ENCODE measurements at places on chromosomes 7 and 10.

- DNase-seq, result peak; percentile 57
Observed at GRCh38 chr10:58473976-58474375, 38.7 kb upstream of the BICC1 start.

- no peak for DNase-seq
Observed at GRCh38 chr10:70493660-70494234, 15.2 kb downstream of the PALD1 start.

DNA sequence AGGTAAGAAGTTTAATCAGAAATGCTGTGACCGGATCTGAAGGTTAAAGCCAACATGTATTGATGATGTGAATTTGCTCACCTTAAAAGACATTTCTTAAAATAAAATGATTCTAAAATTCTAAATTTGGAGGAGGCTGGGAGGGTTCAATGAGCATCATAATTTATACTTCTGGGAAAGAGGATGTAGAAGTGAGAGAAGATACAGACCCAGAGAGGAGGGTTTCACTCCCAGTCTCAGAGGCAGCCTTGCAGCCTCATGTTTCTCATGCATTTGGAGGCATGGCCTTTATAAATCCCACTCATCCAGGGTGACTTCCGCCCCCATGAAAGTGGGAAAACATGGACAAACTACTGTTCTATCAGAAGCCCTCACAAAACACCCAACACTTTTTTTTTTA lies 305.6 kb upstream of the PITRM1 start:
- DNase-seq, result no peak

- no peak for DNase-seq
Observed at GRCh38 chr10:17488848-17489247, 34.5 kb upstream of the ST8SIA6 start.

DNA sequence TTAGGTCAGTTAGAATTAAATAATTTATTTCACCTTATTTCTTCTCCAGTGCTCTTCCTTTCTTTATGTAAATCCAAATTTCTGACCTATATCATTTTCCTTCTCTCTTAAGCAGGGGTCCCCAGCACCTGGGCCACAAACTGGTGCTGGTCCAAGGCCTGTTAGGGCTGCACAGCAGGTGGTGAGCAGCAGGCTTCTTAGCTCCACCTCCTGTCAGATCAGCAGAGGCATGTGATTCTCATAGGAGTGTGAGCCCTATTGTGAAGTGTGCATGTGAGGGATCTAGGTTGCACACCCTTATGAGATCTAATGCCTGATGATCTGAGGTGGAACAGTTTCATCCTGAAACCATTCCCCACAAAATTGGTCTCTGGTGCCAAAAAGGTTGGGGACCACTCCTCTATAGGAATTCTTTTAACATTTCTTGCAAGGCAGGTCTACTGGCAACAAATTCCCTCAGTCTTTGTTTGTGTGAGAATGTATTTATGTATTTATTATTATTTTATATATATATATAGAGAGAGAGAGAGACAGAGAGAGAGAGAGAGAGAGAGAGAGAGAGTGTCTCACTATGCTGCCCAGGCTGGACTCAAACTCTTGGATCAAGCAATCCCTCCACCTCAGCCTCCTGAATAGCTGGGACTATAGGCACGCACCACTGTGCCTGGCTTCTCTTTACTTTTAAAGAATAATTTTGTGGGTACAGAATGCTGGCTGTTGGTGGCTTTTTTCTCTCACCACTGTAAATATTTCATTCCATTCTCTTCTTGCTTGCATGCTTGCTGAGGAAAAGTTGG lies 4.3 kb upstream of the ABCC2 start:
- peak; percentile 42 for DNase-seq

DNA sequence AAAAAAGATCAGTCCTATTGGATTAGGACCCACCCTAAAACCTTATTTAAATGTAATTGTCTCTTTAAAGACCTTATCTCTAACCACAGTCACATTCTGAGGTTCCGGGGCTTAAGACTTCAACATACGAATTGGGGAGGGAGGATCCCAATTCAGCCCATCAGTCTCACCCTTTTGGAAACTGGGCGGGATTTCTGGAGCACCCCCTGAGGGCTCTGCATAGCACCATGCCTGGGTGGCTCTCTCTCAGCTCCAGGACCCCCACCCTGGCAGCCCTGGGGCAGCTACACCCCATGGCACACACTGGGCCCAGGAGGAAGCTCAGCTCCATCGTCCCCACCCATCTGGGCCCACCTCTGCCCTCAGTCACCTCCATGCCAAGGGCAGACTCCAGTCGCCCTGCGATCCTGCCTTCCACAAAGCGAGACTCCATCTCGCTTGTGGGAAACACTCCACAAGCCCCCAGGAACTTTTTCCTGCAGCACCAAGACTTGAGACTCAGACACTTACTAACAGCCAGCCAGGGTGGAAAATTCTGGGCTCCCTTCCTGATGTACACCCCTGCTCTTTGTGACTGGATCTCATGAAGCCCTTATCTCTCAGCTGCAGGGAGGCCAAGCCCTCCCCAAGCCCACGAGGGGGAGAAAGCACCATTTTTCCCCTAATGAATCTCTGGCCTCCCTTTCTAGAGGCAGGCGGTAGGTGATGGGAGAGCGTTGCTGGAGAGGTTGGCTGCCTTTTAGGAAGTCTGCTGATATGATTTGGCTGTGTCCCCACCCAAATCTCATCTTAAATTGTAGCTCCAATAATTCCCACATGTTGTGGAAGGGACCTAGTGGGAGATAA lies 90.8 kb upstream of the KDM7A start:
- DNase-seq, result no peak

- no peak for DNase-seq
Observed at GRCh38 chr7:157690058-157690832, 353.4 kb downstream of the DNAJB6 start.

GRCh38 chr7:84113906-84114850 lies 80.4 kb downstream of the SEMA3A start:
- no peak for DNase-seq

- DNase-seq, result peak; percentile 66
Observed at GRCh38 chr10:123154711-123155505, 706 bp downstream of the BUB3 start.

Data from epithelial cell of esophagus (primary cell).